ENCODE measurements at places on chromosomes 6 and 20.

DNA sequence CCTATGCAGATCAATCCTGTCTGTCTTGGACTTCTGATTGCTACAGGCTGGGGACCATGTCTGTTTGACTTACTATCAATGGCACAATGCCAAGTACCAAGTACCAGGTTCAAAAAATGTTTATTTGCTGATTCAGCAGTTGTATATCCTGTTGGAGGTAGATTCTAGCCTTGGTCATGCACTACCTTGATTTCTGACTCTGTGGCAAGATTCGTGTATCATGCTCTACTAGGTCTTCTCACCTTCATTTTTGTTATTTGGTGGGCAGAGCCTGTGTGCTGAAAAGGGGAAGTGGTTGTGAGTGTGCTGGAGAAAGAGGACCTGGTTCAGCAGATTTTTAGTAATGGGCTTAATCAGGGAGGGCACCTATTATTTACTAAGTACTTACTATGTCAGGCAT lies 192.4 kb upstream of the MYLIP start:
- DNase-seq, result peak; percentile 75

- no peak for DNase-seq
Measured at GRCh38 chr6:157981132-157981394, 600 bp upstream of the SYNJ2 start.

DNA sequence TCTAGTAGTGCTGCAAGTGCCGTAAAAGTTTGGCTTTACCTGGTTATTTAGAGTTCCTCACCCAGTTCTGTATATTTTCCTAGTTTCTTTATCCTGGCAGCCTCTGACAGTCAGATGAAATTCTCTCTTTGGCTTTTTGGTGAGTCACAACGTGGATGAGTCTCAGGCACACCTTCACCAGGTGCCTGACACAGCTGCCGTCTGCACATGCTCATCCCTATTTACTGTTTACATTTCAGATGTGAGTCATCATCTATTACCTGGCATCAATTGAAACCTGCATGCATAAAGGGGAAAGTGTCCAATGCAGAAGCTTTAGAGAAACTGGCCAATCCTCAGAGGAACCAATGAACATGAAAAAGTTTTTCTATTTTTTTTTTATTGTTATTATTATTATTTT lies 33.3 kb upstream of the ADGRF4 start:
- DNase-seq, result no peak

DNA sequence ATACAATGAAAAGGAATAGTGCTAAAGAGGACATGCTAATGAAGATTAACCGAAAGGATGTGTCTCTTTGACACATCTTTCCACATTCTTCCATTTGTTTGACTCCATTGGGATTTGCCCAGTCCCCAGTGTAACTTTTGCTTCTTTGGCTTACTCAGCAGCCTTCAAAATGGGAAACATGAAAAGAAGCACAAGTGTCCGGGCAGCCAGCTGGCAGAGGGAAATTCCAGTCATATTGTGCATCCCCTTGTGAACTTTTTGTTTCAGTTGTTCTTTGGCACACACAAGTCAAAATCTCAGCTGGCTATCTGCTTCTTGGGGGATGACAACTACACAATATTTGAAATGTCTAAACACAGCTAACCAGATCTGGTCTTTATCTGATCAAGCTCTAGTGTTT lies 157.4 kb downstream of the OGFRL1 start:
- no peak for DNase-seq

DNA sequence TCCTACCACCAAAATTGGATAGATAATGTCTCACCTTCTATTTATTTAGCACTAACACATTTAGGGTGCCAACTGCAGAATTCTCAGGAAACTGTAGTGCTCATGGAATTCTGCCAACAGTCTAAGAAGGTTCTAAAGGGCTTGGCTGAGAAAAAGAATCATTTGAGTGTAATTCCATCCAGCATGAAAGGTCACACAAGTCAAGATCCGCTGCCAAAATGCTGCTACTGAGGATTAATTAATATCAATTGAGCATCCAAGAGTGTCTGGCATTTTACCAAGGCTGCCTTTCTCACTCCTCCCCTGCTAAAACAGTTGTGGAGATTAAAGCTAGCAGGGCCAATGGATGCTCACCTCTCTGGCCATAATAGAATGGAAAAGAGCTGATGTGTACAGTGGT lies 112.7 kb downstream of the FHL5 start:
- no peak for DNase-seq

DNA sequence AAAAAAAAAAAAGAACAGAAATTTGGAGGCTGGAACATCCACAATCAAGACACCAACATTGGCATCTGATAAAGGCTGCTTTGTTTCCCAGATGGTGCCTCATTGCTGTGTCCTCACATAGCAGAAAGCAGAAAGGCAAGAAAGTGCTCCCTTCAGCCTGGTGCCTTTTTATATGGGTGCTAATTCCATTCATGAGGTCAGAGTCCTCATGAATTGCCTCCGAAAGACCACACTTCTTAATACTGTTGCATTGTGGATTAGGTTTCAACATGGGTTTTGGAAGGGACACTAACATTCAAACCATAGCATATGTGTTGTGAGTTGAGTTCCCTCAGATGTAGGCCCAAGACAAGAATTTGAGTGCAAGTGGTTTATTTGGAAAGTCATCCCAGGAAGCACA lies 8.0 kb upstream of the C20orf202 start:
- no peak for DNase-seq

GRCh38 chr20:47724910-47725247 lies 60.4 kb downstream of the SULF2 start:
- DNase-seq, result no peak

DNA sequence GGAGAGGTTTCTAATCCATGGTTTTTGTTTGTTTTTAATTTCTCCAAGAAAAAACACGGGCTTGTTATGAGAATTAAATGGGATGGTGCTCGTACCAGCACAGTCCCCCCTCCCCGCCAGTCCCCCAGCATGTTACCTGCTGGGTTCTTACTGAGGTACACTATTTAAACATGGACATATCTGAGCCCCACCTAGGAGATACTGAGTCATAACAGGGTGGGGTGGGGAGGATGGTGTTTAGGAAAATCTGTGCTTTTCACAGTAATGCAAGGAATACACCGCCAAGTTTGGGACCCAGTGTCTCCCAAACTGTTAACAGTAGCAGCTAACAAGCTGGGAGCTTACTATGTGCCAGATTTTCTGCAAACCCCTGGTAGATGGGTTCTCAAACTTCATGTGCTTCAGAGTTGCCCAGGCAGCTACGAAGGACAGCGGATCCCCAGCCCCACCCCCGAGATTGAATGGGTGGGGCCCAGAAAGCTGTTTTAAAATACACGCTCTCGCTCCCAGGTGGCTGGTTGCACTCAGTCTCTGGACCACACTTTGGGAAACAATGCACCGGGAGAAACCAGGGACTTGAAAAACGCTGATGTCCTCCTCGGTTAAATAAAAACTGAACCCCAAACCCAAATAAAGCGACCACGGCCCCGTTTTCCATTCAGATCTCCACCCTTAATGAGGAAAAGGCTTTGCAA lies 995 bp downstream of the ZFP64 start:
- DNase-seq, result peak; percentile 37

DNA sequence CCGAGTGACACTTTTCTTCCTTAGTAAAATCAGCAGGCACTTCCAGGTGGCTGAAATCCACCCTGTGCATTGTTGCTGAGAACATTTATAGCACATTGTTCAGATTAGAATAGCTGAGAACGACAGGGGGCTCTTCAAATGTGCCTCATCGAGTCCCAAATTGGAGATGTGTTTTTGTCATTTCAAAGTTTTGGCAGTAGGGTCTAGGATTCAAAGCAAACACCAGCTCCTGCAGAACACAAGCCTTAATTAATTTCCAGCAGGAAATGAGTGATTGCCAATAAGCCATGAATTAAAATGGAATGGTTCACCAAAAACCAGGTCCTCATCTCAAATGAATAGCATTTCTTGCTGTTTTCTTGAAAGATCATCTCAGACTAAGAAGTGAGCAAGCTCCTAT lies 171.6 kb downstream of the PLCB1 start:
- no peak for DNase-seq
